ENCODE measurements at places on chromosomes 3 and 15. TPM values are rescaled to one million over a fixed set of nuclear protein-coding genes. Genes with fewer than 3 reads are reported as not detected.
A peak's percentile ranks its signal among the peaks of the same experiment; 100 is the strongest.

DNA sequence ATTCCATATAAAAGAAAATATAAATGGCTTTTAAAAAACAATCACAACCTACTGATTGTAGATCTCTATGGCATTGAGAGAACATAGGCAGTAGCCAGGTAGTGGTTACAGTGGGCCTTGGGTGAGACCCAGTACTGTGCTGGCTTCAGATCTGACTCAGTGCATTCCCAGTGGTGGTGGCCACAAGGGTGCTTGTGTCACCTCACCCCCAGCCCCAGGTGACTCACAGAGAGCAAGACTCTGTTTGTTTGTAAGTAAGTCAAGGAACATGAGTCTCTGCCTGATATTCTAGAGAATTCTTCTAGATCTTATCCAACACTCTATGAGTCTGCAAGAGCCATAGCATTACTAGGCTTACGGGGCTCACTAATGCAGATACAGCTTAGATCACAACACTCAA, 118.8 kb upstream of the AZI2 start:
- H3K4me1 ChIP-seq = no peaks in the 10 kb centered on the region
- no peak for DNase-seq
- H3K27me3 ChIP-seq = no peaks in the 10 kb centered on the region
- H3K4me3 ChIP-seq = no peak overlapping the region
- no peaks in the 10 kb centered on the region for H3K36me3 ChIP-seq
- H3K27ac ChIP-seq = no peak overlapping the region

Gene GOLGA6B
- not detected for total RNA-seq

Gene TTLL13
- total RNA-seq = not detected

GRCh38 chr3:128348805-128349531, 117.7 kb downstream of the DNAJB8 start:
- H3K27ac ChIP-seq = peak overlapping the region; percentile 22
- no peak overlapping the region for H3K4me3 ChIP-seq
- H3K27me3 ChIP-seq = no peaks in the 10 kb centered on the region
- no peaks in the 10 kb centered on the region for H3K36me3 ChIP-seq

- H3K27me3 ChIP-seq = no peaks in the 10 kb centered on the region
- no peak overlapping the region for H3K27ac ChIP-seq
- no peaks in the 10 kb centered on the region for H3K4me1 ChIP-seq
- H3K4me3 ChIP-seq = no peak overlapping the region
- no peaks in the 10 kb centered on the region for H3K36me3 ChIP-seq
- DNase-seq = no peak
These were observed 63.2 kb upstream of the TNFSF10 start for GRCh38 chr3:172586436-172586835.

GRCh38 chr15:84654689-84655453, 788 bp upstream of the WDR73 start:
- peaks cover 10% of the 10 kb centered on the region for H3K27me3 ChIP-seq
- no peak overlapping the region for H3K27ac ChIP-seq
- peaks cover 4% of the 10 kb centered on the region for H3K36me3 ChIP-seq
- H3K4me1 ChIP-seq = peaks cover 10% of the 10 kb centered on the region
- peak; percentile 80 for DNase-seq
- peak overlapping the region; percentile 93 for H3K4me3 ChIP-seq

Gene FBXO40
- 0.06 TPM for total RNA-seq

DNA sequence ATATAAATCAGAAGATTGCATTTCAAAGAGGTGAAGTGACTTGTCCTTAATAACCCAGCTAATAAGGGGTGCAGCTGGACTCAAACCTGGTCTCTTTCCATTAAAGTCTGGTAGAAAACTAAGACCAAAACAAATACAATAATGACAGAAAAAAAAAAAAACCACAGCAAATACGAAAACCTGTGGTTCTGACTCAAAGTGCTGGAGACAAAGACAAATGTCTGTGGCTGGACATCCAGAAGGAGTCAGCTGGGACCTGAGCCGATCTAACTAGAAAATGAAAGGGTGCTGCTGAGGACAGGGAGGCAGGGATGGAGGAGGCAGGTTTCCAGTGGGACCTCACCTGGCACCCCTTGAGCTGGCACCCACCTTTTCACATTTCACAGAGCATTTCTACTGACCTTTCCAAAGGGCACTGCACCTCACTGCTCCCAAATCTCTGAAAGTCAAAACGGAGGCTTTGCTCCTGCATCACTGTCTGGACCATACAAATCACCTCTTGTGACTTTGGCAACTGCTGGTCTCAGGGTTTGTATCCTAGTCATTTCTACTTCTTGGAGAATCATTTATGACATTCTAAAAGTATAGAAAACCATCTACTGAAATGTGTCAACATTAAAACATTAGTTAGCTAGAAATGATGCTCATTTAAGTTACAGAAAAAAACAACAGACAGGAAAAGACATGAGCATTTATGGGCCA, 61.7 kb downstream of the CCNL1 start:
- H3K27ac ChIP-seq = no peak overlapping the region
- no peak overlapping the region for H3K4me3 ChIP-seq
- DNase-seq = no peak
- H3K36me3 ChIP-seq = no peaks in the 10 kb centered on the region
- no peaks in the 10 kb centered on the region for H3K27me3 ChIP-seq
- no peaks in the 10 kb centered on the region for H3K4me1 ChIP-seq

DNA sequence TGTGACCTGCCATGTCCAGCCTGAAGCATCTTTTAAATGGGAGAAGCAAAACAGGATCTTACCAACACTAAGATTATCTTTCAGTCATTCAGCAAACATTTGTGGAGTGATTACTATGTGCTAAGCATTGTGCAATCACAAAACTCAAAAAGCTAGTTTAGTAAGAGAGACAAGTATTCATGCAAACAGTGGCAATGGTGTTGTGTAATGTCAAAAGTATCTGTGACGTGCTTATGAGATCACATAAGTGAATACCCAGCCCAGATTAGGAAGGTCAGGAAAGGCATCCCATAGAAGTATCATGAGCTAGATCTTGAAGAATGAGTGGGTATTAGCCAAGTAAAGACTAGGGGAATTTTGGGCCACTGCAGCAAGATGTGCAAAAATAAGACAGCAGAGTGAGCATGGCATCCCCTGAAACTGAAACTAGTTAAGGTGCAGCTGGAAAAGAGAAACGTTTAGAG, 32.1 kb downstream of the SEC62 start:
- H3K4me1 ChIP-seq = no peaks in the 10 kb centered on the region
- no peaks in the 10 kb centered on the region for H3K27me3 ChIP-seq
- no peak for DNase-seq
- H3K27ac ChIP-seq = no peak overlapping the region

GRCh38 chr3:133535971-133536881, 37.3 kb upstream of the CDV3 start:
- H3K36me3 ChIP-seq = no peaks in the 10 kb centered on the region
- H3K27me3 ChIP-seq = no peaks in the 10 kb centered on the region
- H3K4me3 ChIP-seq = no peak overlapping the region
- H3K4me1 ChIP-seq = no peaks in the 10 kb centered on the region
- no peak for DNase-seq

DNA sequence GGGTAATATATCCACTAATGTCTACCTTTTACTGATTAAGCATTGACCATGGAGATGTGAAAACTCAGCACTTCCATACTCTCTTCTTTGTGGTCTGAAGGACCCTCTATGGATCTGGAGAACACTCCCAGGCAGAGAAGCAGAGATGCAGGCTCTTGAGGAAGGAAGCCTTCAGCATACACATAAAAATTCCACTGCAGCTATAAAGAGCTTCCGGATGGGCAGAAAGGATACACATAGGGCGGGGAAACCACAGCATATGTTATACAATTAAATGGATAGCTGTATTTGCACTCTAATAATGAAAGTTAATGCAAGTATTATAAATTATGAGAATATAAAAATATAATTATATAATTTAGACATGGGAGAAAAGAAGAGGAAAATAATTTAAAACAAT, 1258.2 kb upstream of the ALCAM start:
- no peak overlapping the region for H3K27ac ChIP-seq
- no peaks in the 10 kb centered on the region for H3K36me3 ChIP-seq
- no peak for DNase-seq
- H3K4me1 ChIP-seq = peaks cover 4% of the 10 kb centered on the region

- no peaks in the 10 kb centered on the region for H3K4me1 ChIP-seq
- no peak for DNase-seq
- no peaks in the 10 kb centered on the region for H3K27me3 ChIP-seq
- H3K27ac ChIP-seq = no peak overlapping the region
- peaks cover 13% of the 10 kb centered on the region for H3K36me3 ChIP-seq
- H3K4me3 ChIP-seq = no peak overlapping the region
These were observed 66.9 kb upstream of the RPL32 start for GRCh38 chr3:12908136-12908730.

- no peaks in the 10 kb centered on the region for H3K36me3 ChIP-seq
- no peak overlapping the region for H3K4me3 ChIP-seq
- no peak for DNase-seq
- H3K27ac ChIP-seq = no peak overlapping the region
- no peaks in the 10 kb centered on the region for H3K4me1 ChIP-seq
These were observed 602.6 kb downstream of the PYDC2 start for GRCh38 chr3:192063570-192063969.

- no peaks in the 10 kb centered on the region for H3K27me3 ChIP-seq
- H3K27ac ChIP-seq = no peak overlapping the region
- H3K4me3 ChIP-seq = no peak overlapping the region
- H3K4me1 ChIP-seq = no peaks in the 10 kb centered on the region
- no peak for DNase-seq
- no peaks in the 10 kb centered on the region for H3K36me3 ChIP-seq
These were observed 213.2 kb upstream of the ARRDC4 start for GRCh38 chr15:97747342-97747741.

- DNase-seq = no peak
- H3K4me1 ChIP-seq = no peaks in the 10 kb centered on the region
- H3K27ac ChIP-seq = no peak overlapping the region
- H3K4me3 ChIP-seq = no peak overlapping the region
- no peaks in the 10 kb centered on the region for H3K36me3 ChIP-seq
These were observed 72.7 kb downstream of the RARB start for GRCh38 chr3:25500706-25501210.

Gene EPHB3
- total RNA-seq = 0.80 TPM

GRCh38 chr3:185253645-185254410, at the start of gene EHHADH:
EHHADH (minus strand) TSS chr3:185254049; CDS start chr3:185254022, 27 bp downstream.
- H3K4me1 ChIP-seq = no peaks in the 10 kb centered on the region
- peak; percentile 61 for DNase-seq
- peak within 1 kb of the TSS; percentile 45 for H3K4me3 ChIP-seq

Gene CELF6
- total RNA-seq = 0.19 TPM

DNA sequence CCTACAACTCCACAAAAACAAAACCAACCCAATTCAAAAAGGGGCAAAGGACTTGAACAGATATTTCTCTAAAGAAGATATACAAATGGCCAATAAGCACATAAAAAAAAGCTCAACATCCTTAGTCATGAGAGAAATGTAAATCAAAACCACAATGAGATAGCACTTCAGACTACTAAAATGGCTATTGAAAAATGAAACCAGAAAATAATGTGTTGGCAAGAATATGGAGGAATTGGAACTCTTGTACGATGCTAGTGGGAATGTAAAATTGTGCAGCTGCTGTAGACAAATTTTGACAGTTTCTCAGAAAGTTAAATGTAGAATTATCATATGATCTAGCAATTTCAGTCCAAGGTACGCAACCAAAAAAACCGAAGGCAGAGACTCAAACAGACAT, 29.0 kb downstream of the KY start:
- no peak for DNase-seq
- H3K27me3 ChIP-seq = no peaks in the 10 kb centered on the region
- no peaks in the 10 kb centered on the region for H3K4me1 ChIP-seq
- no peaks in the 10 kb centered on the region for H3K36me3 ChIP-seq
- no peak overlapping the region for H3K27ac ChIP-seq

Gene SCN11A
- 0.10 TPM for total RNA-seq

Measured in H1 (cell line).